Uterus (tissue), 4 donors: ENCODE measurements at places on chromosomes 2 and 18. TPM values are rescaled to one million over a fixed set of nuclear protein-coding genes. Genes with fewer than 3 reads are reported as not detected.

- DNase-seq = no peak
Measured at GRCh38 chr18:46466234-46467160, 190.5 kb downstream of the LOXHD1 start.

GRCh38 chr2:42101206-42102023 is 53.6 kb downstream of the PKDCC start:
- DNase-seq = peak; percentile 60

GRCh38 chr18:49061991-49062831 is 111.4 kb upstream of the SMAD7 start:
- DNase-seq = no peak

- no peak for DNase-seq
Measured at GRCh38 chr2:86272111-86272510, 65.3 kb downstream of the REEP1 start.

DNA sequence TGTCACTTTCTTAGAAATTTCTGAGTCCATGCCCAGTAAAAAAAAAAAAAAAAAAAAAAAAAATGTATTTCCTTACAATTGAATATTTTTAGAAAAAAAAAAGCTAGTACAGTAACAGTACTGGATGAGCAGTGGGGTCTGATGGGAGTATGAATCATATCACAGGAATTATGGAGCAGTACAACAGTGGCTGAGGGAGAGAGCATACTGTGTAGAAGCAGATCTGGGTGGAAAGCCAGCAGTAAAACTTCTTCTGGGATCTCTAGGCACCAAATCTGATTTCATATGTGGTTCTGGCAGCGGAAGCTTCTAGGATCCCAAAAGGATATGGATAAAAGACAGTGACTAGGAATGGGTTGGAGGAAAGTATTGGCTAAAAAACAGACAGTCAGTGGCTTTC is 414.9 kb upstream of the FSHR start:
- no peak for DNase-seq

DNA sequence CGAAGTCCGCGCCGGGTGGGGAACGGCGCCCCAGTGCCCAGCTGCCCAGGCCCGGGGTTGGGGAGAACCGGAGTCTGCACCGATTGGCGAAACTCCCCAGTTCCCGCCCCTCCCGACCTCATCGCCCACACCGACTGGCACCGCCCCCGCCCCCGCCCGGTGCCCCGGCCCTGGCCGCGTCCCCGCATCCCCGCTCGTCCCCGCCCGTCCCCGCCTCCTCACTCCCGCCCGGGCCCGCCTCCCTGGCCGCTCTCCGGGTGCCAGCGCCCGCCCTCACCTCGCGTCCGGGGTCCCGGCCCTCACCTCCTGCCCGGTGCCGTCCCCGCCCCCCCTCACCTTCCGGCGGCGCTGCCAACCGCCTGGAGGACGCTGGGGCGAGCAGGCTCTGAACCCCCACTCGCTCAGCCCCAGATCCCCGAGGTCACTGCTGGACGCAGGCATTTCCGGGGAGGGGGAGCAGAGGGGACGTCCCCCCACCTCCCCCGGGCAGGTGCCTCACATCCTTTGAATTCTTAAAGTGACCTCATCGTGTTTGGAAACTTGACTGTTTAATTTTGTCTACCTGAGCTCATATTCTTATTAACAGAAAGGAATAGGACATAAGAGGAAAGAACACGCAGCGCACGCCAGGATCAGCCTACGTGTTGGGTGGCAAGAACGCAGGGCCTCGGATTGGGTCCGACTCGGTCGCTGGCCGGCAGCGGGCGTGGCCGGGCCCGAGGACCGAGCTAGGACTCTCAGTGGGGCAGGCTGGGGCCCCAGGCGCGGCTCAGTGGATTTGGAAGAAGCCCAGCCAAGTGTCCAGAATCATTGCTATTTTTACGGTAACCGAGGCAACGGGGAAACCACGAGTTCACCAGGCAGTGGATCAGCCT is at the start of gene FAM110C:
TSS of gene FAM110C (minus strand) at position 35 of the 875 bp plus-strand sequence. CDS start 120 bp downstream, outside the sequence.
- peak; percentile 79 for DNase-seq

DNA sequence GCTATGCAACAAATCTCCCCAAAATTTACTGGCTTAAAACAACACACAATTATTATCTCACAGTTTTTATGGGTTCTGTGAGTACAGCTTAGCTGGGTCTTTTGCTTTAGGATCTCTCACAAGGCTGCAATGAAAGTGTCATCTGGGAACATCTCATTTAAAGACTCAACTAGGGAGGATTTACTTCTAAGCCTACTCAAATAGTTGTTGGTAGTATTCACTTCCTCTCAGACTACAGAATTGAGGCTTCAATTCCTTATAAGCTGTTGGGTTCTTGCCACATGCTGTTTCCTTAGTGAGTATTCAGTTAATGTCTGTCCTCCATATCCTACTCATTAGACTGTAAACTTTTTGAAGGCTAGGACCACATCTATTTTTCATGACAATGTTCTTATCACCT is 72.3 kb downstream of the MDH1 start:
- DNase-seq = no peak

DNA sequence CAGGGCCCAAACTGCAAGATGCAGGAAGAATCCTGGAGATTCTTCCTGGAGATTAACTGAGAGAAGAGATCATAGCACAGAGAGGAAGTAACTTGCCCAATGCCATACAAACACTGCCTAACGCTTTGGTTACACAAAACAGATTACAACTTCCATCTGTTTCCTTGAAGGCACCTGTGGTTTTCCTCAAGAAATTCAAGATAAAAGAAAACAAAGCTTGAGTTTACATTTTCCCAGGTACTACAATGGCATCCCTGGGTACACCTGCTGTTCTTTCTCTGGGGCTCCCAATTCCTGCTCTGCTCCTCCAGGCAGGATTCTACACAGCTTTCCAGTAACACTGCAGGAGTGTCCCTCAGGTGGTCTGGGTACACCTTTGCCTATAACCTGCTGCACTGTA is 781.9 kb upstream of the ID2 start:
- DNase-seq = no peak

DNA sequence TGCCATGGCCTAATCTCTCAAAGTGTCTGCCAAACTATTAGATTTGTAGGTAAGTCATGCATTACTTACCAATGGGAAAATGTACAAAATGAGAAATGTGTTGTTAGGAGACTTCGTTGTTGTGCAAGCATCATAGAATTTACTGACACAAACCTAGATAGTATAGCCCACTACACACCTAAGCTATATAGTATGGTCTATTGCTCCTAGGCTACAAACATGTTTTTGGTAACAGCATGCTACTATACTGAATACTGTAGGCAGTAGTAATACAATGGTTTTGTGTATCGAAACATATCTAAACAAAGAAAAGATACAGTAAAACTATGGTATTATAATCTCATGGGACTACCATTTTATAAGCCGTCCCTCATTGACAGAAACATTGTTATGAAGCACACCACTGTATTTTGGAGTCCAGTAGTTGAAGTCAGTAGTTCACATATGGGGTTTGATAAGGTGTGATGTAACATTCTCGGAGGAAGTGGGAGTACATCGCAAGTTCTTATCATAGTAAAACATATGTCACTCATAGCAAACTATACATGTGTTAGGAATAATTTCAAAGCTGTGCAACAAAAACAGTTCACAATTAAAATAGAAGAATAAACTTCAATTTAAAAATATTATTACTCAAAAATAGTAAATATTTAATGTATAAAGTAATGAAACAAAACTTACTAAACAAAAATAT is 12.0 kb upstream of the GTF2A1L start:
- DNase-seq = no peak

The SRD5A2 gene
- total RNA-seq = not detected

The SPRED2 gene
- total RNA-seq = 15.6 TPM
